ENCODE measurements at places on chromosomes 6 and 20.

DNA sequence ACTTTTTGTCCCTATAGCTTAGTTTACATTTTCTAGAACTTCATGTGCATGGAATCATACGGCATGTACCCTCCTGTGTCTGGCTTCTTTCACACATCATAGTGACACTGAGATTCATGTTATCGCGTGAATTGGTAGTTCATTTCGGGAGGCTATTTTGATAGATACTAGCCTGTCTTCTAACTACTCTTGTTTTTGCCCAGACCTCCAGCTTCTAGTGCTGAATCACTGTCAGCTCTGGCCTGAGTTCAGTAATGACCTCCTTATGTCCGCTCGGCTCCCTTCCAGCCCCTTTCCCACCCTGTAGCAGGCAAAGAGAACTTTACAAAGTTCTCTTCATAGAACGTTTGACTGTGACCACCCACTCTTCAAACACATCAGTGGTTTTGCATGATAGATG is 14.1 kb downstream of the MYBL2 start:
- no peak for DNase-seq

DNA sequence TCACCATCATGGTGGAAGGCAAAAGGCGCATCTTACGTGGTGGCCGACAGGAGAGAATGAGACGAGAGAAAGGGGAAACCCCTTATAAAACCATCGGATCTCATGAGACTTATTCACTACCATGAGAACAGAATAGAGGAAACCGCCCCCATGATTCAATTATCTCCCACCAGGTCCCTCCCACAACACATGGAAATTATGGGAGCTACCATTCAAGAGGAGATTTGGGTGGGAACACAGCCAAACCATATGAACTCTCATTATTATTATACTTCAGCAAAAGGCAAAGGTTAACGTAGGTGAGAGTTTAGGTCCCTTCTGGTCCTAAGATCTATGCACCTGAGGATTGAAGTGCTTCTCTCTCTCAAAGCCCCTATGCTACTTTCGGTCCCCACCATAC is 2.4 kb upstream of the PFDN4 start:
- DNase-seq = no peak

DNA sequence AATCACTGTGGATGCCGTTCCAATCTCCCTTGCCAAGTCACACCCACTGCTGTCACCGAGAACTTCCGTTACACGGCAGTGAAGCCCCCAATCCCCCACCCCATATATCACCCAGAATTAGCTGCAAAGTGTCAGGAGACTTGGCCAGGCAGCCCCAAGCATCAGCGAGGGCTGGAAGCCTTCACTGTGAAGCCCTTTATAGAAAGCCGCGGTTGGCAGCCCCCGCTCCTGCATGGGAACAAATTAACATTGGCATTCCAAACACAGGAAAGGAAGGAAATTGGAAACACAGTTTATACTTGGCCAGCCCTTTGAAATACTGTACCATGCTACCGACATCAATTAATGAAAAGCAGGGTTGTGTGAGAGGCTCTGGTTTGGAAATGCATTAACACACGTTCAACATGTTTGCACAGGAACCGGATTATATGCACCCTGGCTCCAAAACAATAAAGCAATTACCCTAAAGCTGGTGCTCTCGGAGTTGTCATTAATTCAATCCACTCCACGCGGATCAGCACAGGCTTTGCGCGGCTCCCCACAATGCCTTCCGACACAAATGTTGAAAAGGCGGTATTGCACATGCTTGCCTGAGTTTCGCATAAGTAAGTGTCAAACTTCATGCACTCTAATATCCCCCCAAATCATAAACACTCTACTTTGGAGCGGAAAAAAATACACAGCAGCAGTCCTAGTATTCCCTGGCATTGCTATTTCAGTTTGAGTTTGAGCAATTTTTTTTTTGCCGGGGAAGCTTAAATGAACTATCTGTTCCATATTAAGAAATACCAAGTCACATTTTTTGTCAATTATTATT is 7.1 kb downstream of the BMP7 start:
- DNase-seq = no peak

GRCh38 chr6:152298055-152298647 is 339.0 kb downstream of the SYNE1 start:
- DNase-seq = no peak

DNA sequence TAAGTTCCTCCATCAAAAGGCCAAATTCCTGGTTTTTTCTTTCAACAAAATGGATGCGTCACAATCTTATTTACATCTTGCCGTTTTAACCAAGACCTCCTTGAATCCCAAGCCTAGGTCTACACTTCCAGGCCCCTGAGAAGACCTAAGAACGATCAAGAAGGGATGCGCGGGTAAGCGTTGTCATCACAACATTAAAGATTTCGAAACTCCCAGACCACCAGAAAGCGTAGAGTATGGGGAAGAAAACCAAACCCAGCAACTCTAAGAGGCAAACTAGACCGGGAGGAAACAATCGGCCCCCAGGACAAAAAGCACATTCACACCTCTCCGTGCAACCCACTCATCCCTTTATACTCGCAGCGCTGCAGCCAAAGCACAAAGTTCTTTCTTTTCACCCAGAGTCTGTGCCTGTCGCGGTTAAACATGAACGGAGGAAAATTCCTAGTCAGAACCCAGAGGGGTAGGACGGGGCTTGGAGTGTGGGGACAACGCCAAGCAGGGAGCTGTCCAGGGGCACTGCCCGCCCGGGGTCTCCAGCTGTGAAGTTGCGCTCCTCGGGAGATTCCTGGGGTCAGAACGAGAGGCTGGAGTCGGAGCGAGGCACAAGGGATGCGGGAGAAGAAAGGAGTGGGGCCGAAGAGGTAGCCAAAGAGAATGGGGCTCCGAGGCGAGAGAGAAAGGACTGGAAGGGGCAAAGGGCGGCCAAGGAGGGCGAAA is 725 bp downstream of the OSER1 start:
- no peak for DNase-seq

GRCh38 chr6:142880201-142880600 is 64.8 kb downstream of the HIVEP2 start:
- DNase-seq = no peak

DNA sequence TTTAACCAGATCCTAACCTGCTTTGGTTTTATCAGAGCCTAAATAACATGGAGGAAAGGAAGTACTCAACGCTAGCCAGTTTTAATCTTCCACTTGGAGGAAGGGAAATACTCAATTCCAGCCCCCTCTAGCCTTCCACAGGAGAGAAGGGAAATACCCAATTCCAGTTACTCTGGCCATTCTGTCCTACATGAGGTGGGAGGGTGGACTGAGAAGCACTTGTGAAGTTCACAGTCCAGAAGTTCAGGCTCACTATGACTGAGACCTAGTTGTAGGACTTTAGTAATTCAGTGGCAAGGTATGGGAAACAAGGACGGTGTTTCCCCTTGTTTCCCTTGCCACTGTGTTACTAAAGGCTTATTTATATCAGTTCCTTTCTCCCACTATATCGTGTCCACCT is 672.0 kb downstream of the RFPL4B start:
- DNase-seq = no peak

DNA sequence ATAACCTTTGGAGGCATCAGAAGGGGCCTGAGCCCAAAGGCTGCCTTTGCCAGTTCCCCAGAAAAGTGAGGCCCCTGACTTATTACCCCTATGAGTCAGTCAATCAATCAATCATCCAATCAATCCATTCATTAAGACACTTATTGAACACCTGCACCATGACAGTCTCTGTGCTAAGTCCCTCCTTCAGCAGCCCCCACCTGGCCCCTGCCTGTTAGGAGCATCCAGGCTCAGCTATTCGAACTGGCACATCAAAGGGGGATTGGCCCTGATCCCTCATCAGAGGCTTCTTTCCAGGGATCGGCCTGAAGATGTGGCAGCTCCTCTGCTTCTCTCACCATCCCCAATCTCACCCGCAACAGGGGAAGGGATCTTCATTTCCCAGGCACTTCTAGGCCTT is 27.7 kb upstream of the VEGFA start:
- DNase-seq = no peak
